A549 treated with dexamethasone at 1 μM for 4 hours (cell line): ENCODE measurements at places on chromosomes 7 and 10. TPM values are rescaled to one million over a fixed set of nuclear protein-coding genes. Genes with fewer than 3 reads are reported as not detected.

NUTM2A gene
- 0.04 to 0.15 TPM (median 0.08 TPM) in 4 of 5 replicates, not detected in the other for total RNA-seq

VIPR2 gene
- total RNA-seq: 0.03 to 0.10 TPM (median 0.06 TPM) in 5 replicates

ORAI2 gene
- 17.7 to 35.0 TPM (median 33.6 TPM) in 5 replicates for total RNA-seq

TEX36 gene
- total RNA-seq: not detected in 5 replicates

HKDC1 gene
- total RNA-seq: 9.0 to 13.3 TPM (median 10.3 TPM) in 5 replicates

DNAAF5 gene
- 40.9 to 53.0 TPM (median 51.8 TPM) in 5 replicates for total RNA-seq

ANKRD61 gene
- 0.26 to 0.97 TPM (median 0.67 TPM) in 5 replicates for total RNA-seq

ABCB1 gene
- 0.08 to 0.46 TPM (median 0.12 TPM) in 4 of 5 replicates, not detected in the other for total RNA-seq

ZFAND2A gene
- total RNA-seq: 48.5 to 52.3 TPM (median 51.0 TPM) in 5 replicates

CLDN15 gene
- 6.1 to 12.2 TPM (median 10.6 TPM) in 5 replicates for total RNA-seq

MXI1 gene
- 5.2 to 7.9 TPM (median 6.2 TPM) in 5 replicates for total RNA-seq

C10orf105 gene
- 0.02 TPM in 2 of 5 replicates, not detected in the others for total RNA-seq

AKR1B15 gene
- 32.2 to 43.4 TPM (median 40.3 TPM) in 5 replicates for total RNA-seq

LIPM gene
- not detected in 5 replicates for total RNA-seq

LBX1 gene
- not detected in 5 replicates for total RNA-seq

CHST15 gene
- 6.3 to 8.9 TPM (median 8.0 TPM) in 5 replicates for total RNA-seq

DPCD gene
- 28.7 to 42.2 TPM (median 29.9 TPM) in 5 replicates for total RNA-seq

SPAM1 gene
- total RNA-seq: not detected in 5 replicates

NXPH1 gene
- not detected in 5 replicates for total RNA-seq

RADIL gene
- total RNA-seq: 1.2 to 1.9 TPM (median 1.7 TPM) in 5 replicates

CHAT gene
- total RNA-seq: not detected in 5 replicates

SPDYE2B gene
- not detected in 5 replicates for total RNA-seq

EBLN1 gene
- total RNA-seq: 0.07 to 0.18 TPM (median 0.11 TPM) in 3 of 5 replicates, not detected in the others

AGAP4 gene
- 4.7 to 8.8 TPM (median 7.0 TPM) in 5 replicates for total RNA-seq

TDRD1 gene
- total RNA-seq: not detected in 5 replicates

C7orf57 gene
- 0.27 to 0.35 TPM (median 0.27 TPM) in 5 replicates for total RNA-seq

CPA2 gene
- total RNA-seq: 0.09 to 0.21 TPM (median 0.15 TPM) in 3 of 5 replicates, not detected in the others
